ENCODE measurements at places on chromosomes 4 and X.
A peak's percentile ranks its signal among the peaks of the same experiment; 100 is the strongest.

DNA sequence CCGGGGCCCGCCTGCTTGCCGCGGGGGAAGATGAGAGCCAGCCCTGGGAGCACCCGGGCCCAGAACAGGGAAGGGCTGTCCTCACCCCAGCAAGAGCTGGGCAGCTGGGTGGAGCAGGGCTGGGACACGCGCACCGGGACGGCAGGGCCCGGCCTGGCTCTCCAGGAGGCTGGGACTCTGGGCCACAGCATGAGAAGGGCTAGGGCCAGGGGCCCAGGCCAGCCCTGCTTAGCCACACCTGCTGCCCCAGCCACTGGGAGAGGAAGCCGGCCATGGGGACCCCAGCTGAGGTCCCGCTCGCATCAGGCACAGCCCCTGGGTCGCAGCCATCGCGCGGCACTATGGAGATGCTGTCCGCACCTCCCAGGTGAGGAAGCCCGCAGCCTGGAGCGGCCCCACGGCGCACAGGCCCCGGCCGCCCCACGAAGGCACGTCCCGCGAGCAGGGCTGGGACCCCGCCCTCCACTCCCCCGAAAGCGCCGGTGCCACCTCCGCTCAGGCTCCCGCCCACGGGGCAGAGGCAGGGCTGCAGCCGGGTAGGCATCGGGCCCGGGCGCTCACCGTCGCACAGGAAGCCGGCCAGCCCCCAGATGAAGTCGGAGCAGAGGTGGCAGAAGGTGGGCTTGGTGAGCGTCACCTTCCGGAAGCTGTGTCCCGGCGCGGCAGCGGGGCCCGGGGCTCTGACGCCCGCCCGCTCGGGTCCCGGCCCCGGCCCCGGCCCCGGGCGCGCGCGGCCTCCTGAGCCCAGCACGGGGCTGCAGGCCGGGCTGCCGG is 531 bp downstream of the DGKQ start:
- DNase-seq, result peak; percentile 22

DNA sequence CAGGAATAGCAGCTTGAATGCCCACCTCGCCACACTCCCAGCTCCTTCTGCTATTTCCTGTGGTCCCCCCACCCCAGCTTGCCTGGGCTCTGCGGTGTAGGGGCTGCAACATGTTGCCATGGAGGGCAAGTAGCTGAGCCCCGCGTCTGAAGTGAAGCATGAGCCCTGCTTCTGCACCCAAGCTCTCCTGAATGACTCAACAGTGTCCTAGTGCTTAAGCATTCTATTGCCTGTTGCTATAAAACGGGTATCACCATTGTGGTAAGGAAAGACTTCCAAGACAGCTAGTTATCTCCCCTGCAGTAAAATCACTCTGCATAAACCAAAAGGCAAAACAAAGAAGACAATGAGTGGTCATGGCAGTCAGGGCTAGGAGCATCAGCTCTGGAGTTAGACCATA is 31.4 kb upstream of the SPATA4 start:
- DNase-seq, result no peak

GRCh38 chr4:34182306-34182705 is 2062.0 kb downstream of the ARAP2 start:
- DNase-seq, result no peak

DNA sequence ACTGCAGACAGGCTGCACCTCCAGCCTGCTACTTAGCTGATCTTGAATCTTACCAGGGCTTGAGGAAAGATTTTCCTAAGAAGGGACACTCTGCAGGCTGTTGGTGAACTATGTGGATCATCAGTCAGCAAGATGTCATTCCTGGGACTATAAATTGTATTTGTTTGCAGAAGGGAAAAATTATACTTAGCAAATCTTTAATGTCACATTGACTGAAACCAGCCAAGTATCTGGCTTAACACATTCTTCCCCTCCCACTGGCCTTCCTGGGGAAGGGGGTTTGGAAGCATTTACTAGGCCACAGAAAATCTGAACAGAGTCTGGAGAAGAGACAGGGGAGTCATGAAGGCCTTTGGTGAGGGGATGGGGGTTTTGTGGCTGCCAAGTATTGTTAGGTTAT is 156.7 kb upstream of the EOLA2 start:
- DNase-seq, result no peak

- no peak for DNase-seq
These were observed 129.8 kb downstream of the MXRA5 start for GRCh38 chrX:3216581-3217180.

DNA sequence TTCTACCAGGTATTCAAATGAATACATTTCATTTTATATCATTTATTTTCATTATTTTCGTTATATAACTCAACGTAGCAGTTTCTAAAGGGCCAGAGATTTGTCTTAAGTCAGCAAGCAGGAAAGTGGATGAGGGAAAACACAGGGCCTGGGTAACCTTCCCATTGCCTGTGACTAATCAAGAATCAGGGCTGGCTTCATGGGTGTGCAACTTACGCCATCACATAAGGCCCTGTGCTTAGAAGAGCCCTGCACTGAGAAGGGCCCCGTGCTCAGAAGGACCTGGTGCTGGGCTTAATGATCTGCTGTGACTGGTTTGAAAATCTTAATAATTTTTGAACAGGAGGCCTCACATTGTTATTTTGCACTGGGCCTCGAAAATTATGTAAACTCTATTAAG is 65.4 kb upstream of the FAM9C start:
- DNase-seq, result no peak

All from A549 (cell line).